ENCODE measurements at places on chromosomes 3 and 15. TPM values are rescaled to one million over a fixed set of nuclear protein-coding genes. Genes with fewer than 3 reads are reported as not detected.

The LYZL4 gene
- not detected for polyA plus RNA-seq

The P2RY1 gene
- polyA plus RNA-seq, result not detected

DNA sequence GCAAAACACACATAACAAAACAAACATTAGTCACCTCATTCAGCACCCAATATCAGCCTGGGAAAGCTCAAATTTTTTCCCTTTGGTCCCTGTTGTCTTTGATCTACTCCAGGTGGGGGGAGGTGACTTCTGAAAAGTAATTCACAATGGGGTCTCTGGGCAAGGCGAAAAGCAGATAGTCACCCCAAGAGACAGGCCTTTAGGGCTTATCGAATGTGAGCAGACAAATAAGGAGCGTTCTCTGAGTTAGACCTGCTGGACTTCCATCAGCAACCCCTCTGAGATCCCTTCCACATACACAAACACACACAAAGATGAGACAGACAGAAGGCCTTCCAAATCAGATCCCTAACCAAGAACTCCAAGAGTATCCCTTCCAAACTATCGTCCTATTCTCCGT lies 171.0 kb upstream of the SMAD3 start:
- DNase-seq, result no peak

DNA sequence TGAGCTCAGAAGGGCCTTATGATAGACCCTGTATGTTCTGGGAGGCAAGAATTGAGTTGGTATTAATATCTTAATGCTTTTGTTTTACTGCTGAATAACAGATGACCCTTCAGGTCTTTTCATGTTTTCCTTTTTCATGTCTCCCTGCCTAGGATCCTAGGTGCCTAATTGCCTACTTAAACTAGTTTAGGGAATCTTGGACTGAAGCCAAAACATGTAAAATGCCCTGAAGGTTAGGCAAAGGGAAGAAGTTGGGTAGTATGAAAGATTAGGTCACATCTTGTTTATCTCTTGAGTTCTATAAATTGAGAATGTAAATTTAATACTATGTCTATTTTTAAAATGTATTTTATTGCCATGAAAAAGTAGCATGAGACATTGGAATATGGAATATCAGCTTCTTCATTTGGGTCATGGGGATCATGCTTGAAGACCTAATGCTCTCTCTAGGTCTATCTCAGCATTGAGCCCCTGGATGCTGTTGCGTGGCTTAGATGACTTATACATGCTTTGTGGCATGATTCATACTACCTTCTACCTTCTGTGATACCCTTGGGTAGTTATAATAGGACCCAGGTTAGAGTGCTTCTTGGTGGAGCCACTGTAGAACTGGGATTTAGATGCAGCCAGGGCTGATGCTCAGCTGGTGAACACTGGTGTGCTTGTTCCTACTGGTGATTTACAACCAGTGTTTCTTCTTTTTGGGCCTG lies 26.4 kb downstream of the RBM6 start:
- no peak for DNase-seq

DNA sequence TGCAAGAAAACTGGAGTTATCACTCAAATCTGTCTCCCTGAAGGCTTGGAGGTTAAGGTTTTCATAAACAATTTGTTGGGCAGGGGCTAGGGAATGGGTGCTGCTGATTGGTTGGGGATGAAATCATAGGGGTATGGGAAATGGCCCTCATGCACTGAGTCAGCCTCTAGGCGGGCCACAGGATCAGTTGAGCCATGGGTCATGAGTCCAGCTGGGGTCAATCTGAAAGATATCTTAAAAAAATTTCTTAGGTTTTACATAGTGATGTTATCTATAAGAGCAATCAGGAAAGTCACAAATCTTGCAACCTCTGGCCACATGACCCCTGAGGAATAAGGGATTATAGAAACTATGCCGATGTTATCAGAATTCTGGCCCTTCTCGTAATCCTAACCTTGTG lies 491.7 kb downstream of the ZIC1 start:
- no peak for DNase-seq

DNA sequence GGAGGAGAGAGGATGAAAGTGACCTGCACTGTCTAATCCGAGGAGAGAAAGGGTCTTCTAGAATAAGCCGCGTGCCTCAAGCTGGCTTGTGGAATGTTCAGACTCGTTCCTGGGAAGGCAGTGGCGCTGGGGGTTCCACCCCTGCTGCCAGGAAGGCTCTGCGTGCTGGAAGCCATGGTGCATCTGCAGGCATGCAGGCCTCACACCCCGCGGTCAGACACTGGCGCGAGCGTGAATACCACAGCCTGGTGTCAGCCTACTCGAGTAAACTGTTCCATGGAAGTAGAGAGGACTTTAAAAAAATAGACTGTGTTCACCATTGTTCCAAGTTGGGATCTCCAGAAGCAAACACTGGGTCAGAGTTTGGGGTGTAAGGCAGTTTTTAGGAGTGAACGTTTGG lies 25.9 kb upstream of the GABRG3 start:
- no peak for DNase-seq

Measured in CD8-positive, alpha-beta memory T cell (primary cell).